ENCODE measurements at places on chromosomes 7 and 10.

DNA sequence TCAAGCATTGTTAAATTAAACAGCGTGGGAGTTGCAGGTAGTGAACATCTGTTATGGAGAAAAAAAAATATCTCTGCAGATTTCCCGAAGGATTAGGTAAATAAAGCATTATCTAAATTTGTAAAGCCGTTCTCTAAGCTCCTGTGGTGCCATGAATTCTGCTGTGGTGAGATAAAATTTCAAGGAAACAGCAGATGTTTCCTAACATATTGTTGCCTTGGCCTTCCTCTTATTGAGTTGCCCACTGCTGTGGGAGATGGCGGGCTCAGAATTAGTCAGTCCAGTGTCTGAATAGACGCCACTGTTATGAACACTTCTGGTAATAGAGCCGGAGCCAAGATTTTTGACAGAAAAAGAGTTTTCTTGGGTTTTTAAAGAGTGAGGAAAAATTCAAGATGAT lies 82.6 kb upstream of the ELMO1 start:
- DNase-seq = no peak

GRCh38 chr10:78474743-78475142 lies 441.1 kb downstream of the RPS24 start:
- DNase-seq = no peak

- DNase-seq = no peak
These were observed 2.8 kb downstream of the RBM17 start for GRCh38 chr10:6091630-6092029.

GRCh38 chr7:18896343-18896975 lies 221.0 kb downstream of the TWIST1 start:
- DNase-seq = no peak

DNA sequence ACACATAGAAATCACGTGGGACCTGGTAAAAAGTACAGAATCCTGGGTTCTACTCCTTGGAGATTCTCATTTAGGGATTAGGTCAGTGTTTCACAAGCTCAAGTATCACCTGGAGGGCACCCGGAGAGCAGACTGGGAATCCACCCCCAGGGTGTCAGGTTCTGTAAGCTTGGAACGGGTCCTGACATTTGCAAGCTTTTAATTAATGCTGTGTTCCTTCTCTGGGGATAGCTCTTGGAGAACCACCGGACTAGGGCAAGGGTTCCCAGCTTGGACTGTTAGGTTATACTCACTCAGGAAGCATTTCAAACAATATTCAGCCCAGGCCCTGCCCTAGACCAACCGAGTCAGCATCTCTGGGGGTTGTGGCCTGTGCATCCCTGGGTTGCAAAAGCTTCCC lies 23.0 kb downstream of the TCF7L2 start:
- DNase-seq = no peak

GRCh38 chr7:83559887-83560286 lies 89.1 kb downstream of the SEMA3E start:
- no peak for DNase-seq

GRCh38 chr10:84948644-84949043 lies 620.3 kb downstream of the CCSER2 start:
- DNase-seq = no peak

Data from anterior cingulate cortex (tissue), 58 donors.